Germinal center (tissue), 1 donor: ENCODE measurements at places on chromosomes 11 and 22.

- DNase-seq, result no peak
Measured at GRCh38 chr11:71929491-71929890, 645 bp downstream of the RNF121 start.

DNA sequence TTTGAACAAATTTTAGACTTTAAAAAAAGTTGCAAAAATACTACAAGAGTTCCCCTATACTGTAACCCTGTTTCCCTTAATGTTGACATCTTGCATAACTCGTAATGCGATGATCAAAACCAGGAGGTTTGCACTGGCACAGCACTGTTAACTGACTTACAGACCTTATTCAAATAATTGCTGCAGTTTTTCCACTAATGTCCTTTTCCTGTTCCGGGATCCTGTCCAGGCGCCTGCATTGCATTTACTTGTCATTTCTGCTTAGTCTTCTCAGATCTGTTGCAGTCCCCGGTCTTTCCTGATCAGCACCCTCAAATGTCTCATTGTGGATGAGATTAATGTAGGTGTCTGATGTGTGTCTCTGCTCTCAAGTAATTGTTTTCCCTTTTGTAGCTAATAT is 32.0 kb downstream of the APLP2 start:
- DNase-seq, result no peak

- no peak for DNase-seq
Measured at GRCh38 chr11:36447514-36447913, 62.6 kb downstream of the TRAF6 start.

DNA sequence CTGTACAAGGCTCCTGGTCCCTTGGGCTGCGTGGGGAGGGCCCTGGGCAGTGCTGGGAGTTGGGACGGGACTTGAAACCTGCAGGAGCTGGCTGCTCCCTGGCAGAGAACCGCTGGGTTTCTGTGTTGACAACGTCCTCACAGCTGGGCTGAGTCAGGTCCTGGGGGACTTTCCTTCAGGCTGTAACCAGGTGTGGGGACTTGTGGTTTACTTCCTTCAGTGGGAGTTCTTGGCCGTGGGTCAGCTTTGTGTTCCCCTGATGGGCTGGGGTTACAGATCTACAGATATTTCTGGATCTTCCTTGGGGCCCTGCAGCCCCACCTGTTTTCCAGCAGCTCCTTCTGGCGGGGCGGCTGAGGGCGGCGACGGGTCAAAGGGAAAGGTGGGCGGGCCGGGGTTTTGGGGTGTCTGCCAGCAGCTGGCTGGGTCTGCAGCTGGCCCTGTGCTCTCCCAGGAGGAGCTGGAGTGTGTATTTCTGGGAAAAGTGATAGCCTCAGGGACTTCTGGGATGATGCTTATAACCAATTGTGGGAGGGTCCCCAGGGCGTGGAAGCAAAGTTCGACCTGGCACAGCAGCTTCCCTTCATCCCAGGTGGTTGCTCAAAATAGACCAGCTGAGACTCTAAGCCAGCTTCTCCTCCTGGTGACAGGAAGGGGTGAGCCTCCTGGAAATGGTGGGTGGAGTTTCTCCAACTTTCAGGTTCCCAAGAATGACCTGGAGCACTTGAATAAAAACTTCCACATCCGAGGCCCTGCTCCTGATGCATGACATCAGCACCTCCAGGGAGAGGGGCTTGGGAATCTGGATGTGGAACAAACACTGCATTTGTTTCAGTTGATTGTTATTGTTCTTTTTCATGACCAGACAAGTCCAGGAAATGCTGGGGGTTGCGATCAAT is 19.1 kb downstream of the ST14 start:
- DNase-seq, result peak; percentile 65

DNA sequence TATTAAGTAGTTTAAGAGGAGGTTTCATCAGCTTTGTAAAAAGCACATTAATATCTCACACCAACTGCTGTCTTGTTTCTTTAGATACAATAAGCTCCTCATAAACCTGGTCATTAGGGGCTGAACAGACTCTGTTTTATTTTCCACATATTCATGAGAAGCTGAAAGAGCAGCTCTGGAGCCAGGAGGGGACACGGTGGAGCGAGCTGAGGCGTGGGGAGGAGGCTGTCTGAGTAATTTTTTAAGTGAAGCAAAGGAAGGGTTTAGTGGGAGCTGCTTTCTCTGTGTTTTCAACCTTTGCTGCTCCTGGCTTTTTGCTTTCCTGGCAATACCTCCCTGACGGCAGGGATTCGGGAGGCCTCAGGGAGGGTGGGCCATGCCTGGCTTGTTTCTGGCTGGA is 67.0 kb upstream of the EIF3D start:
- no peak for DNase-seq

GRCh38 chr11:43582024-43582862 is 98.3 kb upstream of the HSD17B12 start:
- no peak for DNase-seq

- no peak for DNase-seq
Measured at GRCh38 chr22:41766476-41766875, 34.0 kb upstream of the CCDC134 start.

GRCh38 chr11:134363161-134363560 is 31.4 kb downstream of the GLB1L2 start:
- no peak for DNase-seq

- DNase-seq, result no peak
Measured at GRCh38 chr11:40302669-40303068, 1156.8 kb downstream of the LRRC4C start.

- no peak for DNase-seq
Measured at GRCh38 chr11:24779791-24780190, 282.9 kb downstream of the LUZP2 start.

DNA sequence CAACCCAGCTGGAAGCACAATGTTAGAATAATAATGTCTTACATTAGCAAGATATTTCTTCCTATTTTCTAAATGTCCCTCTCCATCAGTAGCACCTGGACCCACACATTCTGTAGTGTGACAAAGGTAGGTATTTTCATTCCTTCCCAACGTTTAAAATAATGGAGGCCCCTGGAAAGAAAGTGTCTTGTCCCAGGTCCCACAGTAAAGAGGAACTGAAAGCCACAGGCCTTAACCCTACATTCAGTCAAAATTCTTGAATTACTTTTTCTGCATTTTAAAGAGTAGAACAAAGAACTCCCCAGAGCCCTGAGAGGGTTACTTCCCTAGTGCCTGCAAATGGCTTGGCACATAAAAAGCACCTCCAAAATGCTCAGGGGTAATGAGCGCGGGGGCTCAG is 26.3 kb downstream of the OPCML start:
- no peak for DNase-seq

DNA sequence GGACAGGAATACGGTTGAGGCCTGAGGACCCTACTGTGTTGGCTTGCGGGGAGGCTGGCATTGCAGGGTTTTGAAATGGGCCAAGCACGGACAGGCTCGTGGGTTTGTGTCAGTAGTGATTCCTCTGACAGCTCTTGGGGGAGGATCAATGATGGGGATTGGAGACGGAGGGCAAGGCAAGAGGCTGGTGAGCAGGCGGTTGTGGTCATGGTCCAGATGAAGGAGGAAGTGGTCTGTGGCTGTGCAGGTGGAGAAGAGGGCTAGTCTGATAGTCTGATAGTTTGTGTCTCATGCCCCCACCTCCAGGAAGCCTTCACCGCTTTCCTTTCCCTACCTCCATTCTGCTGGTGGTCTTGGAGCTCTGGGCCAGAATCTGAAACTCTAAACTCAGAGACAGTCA is 3.0 kb downstream of the MAFF start:
- no peak for DNase-seq

DNA sequence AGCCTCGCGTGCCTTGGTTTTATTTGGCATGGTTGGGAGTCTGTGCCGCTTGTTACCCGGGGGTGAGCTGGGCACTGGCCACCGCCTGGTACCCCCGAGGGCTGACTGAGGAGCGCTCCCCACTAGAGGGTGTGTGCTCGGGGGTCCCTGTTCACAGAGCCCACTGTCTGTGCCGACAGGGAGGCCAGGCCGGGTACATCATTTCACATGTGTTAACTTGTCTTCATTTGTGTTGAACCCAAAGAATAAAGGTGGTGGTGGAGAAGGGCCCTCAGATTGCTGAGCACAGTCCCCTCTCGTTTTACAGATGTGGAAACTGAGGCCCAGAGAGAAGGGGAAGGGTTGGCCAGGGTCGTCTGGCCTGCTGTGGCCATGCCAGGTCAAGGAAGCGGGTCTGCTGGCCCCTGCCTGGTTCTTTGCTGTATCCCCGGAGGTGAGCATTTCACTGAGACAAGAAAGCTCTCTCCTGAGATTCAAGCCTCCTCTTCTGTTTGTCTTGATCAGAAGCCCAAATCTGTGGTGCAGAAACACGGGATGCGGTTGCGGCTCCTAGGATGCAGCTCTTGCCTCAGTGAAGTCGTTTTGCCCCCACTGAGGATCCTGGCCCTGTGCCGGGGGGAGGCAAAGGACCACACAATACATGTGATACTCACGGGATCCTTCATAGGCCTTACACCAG is 60.8 kb downstream of the FBLN1 start:
- DNase-seq, result no peak

DNA sequence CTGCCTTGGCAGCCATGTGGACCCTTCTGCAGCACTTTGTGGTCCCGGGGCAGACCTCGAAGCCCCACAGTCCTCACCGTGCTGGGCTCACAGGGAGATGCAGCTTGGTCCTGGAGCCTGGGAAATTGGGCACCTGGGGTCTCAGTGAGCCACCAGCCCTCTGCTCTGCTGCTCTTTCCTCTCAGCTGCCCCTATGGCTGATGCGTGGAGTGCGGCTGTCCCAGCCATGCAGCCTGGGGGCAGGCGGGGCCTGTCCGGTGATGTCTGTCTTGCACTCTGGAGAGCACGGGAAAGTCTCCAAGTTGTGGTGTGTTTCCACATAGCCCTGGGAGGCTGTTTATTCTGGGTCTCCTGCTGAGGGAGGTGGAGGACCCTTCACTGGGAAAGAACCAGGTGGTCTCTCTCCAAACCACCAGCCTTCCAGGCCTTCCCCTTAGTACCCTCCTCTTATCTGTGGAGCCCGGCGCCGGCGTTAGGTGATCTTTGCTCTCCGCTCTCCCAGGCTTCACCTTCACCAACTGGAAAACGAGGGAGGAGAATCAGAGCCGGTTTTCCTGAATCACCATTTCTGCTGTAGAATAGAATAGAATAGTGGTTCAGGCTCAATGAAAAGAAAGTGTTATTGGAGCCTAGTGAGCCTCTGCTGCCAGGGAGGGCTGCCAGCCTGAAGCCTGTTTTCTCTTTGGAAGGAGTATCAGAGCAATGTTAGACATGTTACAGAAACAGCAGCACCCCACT is 41.2 kb upstream of the GRAMD4 start:
- DNase-seq, result no peak

- peak; percentile 61 for DNase-seq
Measured at GRCh38 chr11:71342951-71343827, 90.8 kb upstream of the SHANK2 start.

DNA sequence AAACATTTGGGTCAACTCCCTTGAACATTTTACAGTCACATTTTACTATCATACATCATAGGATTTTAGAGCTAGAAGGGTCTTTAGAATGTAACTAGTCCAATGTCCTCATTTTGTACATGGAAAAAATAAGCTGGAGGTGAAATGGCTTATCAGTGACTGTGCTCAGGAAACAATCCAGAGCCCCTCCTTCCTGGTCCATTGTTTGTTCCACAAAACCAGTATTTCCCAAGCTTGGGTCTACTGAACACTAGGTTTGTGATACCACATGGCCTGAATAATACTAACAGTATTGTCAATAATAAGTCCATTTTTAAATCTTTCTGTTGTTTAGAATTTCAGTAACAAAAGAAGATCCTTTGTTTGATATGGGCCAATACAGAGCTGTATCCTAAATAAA is 27.1 kb downstream of the PDGFD start:
- DNase-seq, result no peak

- DNase-seq, result no peak
Measured at GRCh38 chr22:48224332-48224731, 1461.9 kb downstream of the TBC1D22A start.

- no peak for DNase-seq
Measured at GRCh38 chr11:76835928-76836612, 24.6 kb upstream of the ACER3 start.

- no peak for DNase-seq
Measured at GRCh38 chr11:111795334-111795985, 29.3 kb upstream of the PPP2R1B start.

DNA sequence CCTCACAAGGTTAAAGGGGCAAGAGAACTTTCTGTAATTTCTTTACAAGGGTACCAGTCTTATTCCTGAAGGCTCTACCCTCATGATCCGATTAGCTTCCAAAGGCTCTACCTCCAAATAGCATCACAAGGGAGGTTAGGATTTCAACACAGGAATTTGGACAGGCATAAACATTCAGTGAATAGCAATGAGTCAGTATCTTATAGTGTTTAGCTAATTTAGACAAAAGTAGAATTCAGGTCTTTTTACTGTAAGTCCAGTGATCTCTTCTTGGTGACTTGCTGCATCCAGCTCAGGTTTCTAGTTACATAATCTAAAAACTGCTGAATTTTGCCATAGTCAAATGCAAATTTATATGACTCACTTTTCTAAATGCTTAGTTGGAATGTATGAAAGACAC is 1995.6 kb upstream of the RAG2 start:
- DNase-seq, result no peak

DNA sequence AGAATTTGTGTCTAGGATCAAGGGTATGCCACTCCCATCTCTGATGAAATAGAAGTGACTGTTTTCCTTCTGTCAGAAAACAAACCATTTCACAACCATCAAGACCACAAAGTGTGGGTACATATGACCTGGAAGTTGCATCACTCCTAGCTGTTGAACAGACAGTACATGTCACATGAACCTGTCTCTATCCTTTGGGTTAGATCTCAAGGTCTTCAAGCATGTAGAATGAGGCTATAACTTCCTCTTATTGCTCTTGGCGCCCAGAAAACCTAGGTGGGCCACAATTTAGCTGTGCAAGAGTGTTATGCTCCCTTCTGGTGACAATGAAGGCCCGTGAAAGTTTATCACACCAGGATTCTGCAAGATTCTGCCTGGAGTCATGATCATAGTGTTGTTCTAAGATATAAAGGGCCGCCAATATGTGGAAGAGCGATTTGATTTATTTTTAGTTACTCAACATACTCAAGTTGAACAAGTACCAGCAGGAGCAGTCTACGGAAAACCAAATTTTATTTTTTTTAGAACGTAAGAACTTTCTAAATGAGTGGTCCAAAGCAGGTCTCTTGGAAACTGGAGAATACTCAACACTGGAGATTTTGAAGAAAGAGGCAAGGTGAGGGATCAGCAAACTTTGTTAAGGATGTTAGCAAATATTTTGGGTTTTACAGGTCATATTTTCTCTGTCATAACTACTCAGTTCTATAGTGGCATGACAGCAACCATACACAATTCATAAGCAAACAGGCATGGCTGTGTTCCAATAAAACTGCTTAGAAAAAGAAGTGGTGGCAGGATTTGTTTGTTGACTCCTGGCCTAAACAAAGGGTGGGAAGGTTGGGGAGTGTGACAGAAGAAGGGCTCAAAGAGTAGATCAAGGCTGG is 101.8 kb downstream of the USP35 start:
- no peak for DNase-seq

- DNase-seq, result no peak
Measured at GRCh38 chr11:37110385-37110784, 512.3 kb upstream of the RAG2 start.
